ENCODE measurements at places on chromosomes 7 and 10.

DNA sequence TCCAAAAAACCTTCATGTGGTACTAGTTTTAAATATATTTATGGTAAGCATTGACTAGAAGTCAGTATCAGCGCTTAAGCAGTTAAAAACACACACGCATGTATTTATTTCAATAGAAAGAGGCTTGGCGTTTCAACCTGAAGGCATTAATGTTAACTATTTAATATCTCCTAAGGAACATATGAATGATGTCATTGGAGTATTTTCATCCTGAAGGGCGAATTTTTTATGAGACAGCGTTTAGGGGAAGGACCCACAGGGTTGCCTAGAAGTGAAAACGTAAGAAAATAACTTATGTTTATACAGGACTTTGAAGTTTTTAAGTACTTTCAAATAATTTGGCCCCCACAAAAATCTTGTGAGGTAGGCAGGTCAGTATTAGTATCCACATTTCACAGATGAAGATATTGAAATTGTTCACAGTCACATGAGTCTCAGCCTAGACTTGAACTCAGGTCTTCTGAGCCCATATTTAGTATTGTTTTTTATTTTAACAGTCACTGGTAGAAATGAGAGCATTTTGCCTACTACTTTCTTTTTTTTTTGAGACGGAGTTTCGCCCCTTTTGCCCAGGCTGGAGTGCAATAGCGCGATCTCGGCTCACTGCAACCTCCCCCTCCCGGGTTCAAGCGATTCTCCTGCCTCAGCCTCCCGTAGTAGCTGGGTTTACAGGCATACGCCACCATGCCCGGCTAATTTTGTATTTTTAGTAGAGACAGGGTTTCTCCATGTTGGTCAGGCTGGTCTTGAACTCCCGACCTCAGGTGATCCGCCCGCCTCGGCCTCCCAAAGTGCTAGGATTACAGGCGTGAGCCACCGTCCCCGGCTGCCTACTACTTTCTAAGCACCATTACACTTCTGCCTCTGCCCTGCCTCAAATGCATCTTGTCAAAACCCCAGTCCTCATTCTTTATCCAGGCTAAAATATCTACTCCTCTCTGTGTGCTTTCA, 1.8 kb downstream of the SLK start:
- peak; percentile 11 for DNase-seq

DNA sequence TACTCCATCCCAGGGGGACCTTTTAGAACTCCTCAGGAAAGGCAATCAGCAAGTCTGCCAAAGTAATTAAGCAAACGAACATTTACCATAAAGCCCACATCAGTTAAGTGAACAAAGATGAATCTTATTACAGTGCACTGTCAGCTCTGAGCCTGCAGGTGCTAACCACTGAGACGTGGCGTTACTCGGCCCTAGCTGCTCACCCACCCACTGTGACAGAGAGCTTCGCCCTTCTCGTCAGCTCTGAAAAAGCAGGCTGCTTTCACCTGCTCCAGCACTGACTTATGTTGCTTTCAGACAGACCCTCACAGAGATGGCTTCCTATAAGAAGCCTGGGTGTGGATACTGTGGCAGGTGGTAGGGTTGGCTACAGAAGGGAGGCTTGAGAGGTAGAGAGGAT, 57.7 kb upstream of the KCNIP2 start:
- no peak for DNase-seq

DNA sequence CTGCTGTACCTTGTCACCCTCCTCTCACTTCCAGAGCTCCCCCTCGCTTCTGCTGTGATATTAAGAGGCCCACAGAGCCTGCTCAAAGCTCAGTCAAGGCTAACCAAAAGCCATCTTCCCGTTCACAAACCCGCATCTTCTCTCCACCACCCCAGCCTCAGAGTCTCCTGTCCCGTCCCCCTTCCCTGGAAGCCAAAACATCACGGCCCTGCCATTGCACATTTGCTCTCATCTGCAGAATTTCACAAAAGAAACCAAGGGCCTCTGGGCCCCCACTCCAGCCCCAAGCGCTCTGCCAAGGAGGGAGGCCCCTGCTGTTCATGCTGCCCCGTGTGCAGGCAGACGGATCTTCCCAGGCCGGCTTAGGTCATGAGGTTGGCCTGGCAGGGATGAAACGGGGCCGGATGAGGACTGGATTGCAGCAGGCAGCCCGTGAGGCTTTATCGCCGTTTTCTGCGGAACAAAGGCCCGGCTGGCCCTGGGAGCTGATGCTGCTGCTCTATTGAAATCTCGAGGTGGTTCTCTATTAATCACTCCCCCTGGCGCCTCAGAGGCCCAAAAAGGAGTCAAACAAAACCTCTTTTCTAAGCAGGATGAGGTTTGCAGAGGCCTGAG, 31.6 kb upstream of the FOXK1 start:
- no peak for DNase-seq

- no peak for DNase-seq
Observed at GRCh38 chr10:52578871-52579405, 193.6 kb downstream of the MBL2 start.

- no peak for DNase-seq
Observed at GRCh38 chr7:105594034-105594433, 12.7 kb upstream of the EFCAB10 start.

GRCh38 chr7:99557940-99558305, 519 bp upstream of the ZNF655 start:
- DNase-seq, result no peak

DNA sequence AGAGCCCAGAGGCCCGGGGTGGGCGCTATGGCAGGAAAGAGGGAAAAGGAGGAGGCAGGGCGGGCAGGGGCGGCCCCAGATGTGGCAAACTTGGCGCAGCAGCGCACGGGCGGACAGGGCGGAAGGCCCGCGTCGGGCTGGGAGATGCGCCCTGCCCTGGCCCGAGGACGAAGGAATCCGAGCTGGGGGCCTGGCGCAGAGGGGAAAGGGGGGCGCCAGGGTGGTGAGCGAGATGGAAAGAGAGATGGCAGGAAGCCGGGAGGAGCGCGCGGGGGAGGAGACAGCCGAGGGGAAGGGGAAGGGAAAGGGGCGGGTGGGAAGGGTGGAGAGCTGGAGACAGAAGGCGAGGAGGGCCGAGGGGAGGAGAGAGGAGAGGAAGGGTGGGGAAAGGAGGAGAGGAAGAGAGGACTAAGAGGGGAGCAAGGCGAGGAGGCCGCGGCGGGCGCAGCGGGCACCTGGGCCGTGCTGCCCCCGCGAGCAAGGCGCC, at the start of gene MARVELD1:
Gene MARVELD1 (plus strand): TSS at position 392 of the 487 bp plus-strand sequence. CDS start 147 bp downstream, outside the sequence.
- peak; percentile 55 for DNase-seq

- DNase-seq, result peak; percentile 79
Observed at GRCh38 chr10:26378861-26379294, 59.3 kb upstream of the APBB1IP start.

DNA sequence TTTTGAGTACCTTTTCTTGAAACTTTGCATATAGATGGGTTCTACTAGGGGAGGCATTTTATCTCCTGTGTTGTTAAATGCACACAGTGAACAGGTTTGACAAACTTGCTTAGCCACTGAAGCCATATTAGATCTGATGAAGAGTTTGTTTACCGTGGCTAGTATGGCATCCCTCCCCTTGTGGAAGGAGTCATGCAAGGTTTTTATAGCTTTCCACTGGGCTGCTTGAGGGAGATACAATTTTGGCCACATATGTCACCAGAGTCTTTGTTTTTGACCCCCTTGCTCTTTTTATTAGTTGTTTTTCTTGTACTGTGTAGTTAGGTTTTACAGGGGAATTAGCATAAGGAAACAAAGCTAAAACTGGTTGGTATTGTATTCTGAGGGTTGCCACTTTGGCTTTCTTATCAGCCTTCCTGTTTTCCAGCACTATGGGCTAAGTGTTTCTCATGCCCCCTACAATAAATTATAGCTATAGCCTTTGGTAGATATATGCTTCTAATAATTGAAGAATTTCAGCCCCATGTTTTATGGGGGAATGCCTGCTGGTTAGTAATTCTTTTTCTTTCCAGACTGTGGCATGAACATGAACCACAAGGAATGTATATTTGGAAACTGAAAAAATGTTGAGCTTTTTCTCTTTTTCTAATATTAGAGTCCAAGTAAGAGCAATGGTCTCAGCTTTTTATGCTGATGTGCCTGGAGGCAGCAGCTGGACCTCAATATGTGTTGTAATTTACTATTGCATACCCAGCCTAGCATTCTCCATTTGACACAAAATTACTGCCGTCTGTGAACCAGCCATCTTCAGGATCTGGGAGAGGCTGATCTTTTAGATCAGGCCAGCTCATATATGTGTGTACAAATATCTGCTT, 18.4 kb upstream of the STEAP2 start:
- no peak for DNase-seq

- no peak for DNase-seq
Observed at GRCh38 chr10:91294134-91294906, 73.9 kb downstream of the PCGF5 start.

- peak; percentile 78 for DNase-seq
Observed at GRCh38 chr7:78020136-78020873, 221.7 kb downstream of the PHTF2 start.

- no peak for DNase-seq
Observed at GRCh38 chr7:90988516-90988915, 275.7 kb upstream of the FZD1 start.

DNA sequence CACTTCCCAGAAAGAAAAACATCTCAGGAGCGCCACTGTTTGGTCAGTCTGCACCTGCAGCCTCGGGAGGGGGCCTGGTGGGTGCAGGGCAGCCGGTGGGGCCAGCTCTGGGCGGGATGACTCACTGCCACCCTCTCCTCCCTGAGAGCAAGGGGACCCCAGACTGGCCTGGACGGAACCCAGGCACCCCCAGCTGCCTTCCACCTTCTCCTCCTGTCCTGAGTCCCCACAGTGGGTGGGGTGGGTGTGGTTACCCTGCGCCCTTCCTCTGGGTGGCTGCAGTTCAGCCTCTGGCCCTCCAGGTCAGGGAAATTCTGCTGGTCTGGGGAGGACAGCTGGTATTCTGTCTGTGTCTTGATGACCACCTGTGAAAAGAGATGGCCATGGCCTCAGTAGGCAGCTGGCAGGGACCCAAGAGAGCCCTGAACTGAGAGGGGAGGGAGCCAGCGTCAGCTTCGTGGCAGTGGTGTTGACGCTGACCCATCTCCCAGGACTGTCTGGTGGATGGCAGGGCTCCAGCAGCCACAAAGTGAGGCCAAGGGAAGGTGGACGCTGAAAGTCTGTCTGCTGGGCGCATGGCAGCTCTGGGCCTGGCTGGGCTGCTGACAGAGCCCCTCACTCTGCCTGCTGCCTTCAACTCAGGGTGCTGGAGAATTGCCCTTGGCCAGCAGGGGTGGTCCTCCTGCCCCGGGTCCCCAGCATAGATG, 8.9 kb downstream of the CALY start:
- DNase-seq, result no peak

DNA sequence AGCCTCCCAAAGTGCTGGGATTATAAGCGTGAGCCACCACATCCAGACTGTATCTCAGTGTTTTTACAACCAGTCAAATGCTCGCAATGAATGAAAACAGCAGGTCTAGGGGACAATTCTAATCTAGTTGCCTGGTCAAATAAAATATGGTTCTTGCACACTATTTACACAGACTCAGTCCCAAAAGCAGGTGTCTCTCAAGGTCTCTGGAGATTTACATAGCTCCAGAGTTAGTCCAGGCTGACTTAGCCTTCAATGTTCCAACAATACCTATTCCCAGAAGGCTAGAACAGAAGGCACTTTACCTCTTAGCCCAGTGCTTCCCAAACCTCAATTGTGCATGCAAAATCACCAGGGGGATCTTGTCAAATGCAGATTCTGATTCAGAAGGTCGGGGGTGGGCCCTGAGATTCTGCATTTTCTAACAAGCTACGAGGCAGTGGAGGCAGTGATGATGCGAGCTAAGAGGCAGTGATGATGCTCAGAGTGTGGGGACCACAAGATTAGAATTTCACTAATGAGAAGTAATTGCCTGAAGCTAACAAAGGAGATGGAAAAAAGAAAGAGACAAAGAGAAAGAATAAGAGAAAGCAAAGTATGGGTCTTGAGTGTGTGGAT, 6.4 kb downstream of the KIAA1549 start:
- no peak for DNase-seq

- DNase-seq, result no peak
Observed at GRCh38 chr7:33739286-33739685, 166.1 kb upstream of the BMPER start.

DNA sequence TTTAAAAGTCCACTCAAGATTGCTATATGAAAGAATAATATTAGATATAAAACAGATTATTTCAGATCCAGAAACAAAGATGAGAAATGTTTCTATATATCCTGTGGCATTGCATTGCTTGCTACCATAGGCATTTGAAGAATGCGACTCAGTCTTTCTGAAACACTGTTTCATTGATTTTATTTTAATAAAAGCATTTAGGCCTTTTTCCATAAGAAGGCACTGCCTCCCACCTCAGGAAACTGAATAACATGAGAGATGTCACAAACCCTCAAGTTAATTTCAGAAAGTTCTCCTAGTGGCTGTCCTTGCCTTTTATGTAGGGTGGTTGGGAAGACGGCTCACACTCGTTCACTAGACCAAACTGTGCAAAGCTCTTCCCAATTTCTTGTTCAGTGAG, 23.3 kb downstream of the PRPS1L1 start:
- DNase-seq, result no peak

GRCh38 chr10:68633816-68634466, 73.8 kb downstream of the TET1 start:
- no peak for DNase-seq

DNA sequence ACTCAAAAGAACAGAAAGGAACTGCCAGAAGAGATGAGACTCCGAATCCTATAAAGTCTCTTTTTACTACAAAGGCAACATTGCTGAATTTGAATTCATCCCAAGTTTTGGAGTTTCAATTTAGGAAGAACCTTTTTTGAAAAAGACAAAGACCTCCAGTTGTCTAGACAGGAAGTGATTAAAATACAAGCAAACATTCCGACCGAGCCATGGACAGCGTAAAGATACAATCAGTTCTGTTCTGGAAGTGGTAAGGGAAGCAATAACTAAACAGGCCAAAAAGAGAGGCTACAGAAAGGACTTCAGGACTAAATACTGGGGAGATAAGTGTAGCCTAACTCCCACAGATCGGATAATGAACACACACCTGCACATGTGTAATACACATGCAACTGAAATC, 101.0 kb downstream of the SMURF1 start:
- DNase-seq, result no peak

- DNase-seq, result no peak
Observed at GRCh38 chr10:95542330-95542729, 18.8 kb downstream of the SORBS1 start.

DNA sequence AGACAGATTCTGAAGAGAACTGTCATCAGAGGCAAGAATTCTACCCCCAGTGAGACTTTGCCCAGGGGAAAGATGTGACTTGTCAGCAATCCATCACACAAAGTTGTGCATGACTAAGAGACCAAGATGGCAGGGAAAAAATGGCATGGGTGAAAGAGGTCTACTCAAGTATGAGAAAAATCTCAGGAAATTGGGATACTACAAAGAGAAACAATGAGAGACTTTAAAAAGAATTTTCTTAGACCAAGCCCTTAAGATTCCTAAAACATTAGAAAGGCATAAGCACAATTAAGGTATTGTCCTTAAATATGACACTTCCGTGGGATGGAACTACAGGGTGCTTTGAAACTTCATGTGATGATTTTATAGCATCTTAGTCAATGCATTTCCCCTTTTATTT, 45.6 kb upstream of the PDE1C start:
- no peak for DNase-seq

Measured in suppressor macrophage (primary cell).